ENCODE measurements at places on chromosomes 16 and 17.
A peak's percentile ranks its signal among the peaks of the same experiment; 100 is the strongest.

DNA sequence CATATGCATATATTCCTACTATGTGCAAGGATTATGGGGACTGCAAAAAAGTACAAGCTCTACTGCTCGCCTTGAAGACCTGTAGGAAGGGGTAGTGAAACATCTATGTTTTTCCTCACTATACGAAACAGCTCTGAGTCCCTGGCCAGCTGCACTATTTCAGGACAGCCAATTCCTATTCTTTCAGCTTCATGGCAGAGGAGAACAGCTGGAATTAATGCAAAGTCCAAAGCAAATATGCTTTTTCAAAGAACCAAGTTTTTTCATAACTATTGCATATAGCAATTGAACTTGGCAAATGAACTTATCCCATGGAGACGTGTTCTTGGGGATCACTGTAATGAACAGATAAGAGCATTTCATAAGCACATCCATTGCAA, 122.3 kb downstream of the SPACA3 start:
- H3K36me3 ChIP-seq: no peaks in the 10 kb centered on the region
- H3K27ac ChIP-seq: no peak overlapping the region
- no peak for DNase-seq
- peaks cover 4% of the 10 kb centered on the region for H3K27me3 ChIP-seq

DNA sequence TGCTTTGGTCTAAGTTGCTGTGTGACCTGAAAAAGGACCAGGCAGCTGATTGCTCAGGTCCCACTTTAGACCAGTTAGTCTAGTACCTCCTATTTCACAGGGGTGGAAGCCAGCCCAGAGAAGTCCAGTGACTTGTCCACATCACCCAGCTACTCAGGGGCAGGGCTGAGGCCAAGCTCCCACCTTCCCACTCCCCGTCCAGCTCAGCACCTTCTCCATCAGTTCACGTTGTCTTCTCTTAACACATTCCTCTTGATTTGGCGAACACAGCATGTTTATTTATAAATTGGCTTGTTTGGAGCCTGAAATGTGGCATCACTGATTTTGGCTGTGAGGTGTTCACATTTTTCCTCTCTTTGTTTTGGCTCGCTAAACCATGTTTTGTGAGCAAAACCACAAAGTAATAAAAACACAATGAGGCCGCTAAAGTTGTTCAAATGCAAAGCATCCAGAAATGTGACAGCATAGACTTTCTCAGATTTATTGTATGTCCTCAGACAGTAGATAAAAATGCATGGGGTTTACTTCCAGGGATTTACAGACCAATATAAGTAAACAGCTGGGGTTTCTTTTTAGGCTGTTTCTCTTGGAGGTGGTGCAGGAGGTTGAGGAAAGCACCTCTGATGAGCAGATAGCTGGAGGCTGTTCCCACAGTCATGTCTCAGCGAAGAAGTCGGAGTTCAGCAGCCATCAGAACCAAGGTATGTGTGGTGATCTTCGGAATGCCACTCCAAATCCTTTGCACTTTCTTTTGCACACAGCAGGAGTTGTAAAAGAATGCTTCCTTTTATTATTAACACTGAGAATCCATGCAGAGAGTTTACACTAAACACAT, 88.4 kb downstream of the PLXDC1 start:
- H3K4me3 ChIP-seq: no peak overlapping the region
- DNase-seq: no peak
- H3K4me1 ChIP-seq: peaks cover 35% of the 10 kb centered on the region
- peaks cover 25% of the 10 kb centered on the region for H3K27me3 ChIP-seq
- H3K36me3 ChIP-seq: no peaks in the 10 kb centered on the region
- H3K27ac ChIP-seq: no peak overlapping the region

DNA sequence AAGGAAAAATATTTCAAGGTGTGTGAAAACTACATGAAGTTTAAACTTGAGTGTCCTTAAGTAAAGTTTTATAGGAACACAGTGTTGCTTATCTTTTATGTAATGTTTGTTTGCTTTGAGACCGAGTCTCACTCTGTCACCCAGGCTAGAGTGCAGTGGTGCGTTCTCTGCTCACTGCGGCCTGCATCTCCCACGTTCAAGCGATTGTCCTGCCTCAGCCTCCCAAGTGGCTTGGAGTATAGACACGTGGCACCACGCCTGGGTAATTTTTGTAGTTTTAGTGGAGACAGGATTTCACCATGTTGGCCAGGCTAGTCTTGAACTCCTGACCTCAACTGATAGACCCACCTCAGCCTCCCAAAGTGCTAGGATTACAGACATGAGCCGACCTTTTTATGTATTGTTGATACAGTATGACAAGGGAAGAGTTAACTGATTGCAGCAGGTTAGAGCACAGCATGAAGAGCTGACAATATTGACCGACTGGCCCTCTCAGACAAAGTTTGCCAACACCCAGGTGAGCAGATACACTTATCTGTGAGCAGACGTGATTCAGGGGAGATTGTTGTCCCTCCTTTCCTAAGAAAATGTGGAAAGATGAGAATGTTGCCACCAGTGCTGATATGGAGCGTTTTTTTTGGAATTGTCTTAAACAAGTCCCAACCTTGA, 373.7 kb downstream of the WWOX start:
- peaks cover 26% of the 10 kb centered on the region for H3K4me1 ChIP-seq
- no peak for DNase-seq
- H3K27ac ChIP-seq: peak overlapping the region; percentile 53
- H3K36me3 ChIP-seq: peaks cover 13% of the 10 kb centered on the region

DNA sequence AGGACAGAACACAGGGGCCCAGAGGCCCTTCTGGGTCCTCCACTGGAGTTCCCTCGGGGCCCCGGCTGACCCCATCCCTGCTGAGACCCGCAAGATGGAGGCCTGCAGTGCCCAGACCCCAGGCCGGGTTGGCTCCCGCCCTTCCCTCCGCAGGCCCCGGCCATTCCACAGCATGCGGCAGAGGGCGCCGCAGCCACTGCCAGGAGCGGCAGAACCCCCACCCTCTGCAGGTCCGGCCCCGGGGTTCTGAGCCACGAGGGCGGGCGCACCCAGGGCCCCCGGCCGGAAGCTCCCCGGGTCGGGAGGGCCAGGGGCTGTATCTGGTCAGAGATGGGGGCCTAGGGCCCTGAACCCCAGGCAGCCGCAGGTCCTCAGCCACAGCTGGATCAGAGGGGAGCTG, 2.4 kb upstream of the PERCC1 start:
- no peak overlapping the region for H3K4me3 ChIP-seq
- no peaks in the 10 kb centered on the region for H3K36me3 ChIP-seq
- H3K27ac ChIP-seq: no peak overlapping the region

- H3K4me1 ChIP-seq: peaks cover 84% of the 10 kb centered on the region
- H3K27me3 ChIP-seq: no peaks in the 10 kb centered on the region
- peak overlapping the region; percentile 58 for H3K27ac ChIP-seq
Measured at GRCh38 chr16:87960296-87960695, 9.1 kb downstream of the BANP start.

GRCh38 chr16:86567701-86568581, 1.3 kb downstream of the FOXC2 start:
- peak; percentile 64 for DNase-seq
- H3K36me3 ChIP-seq: peaks cover 36% of the 10 kb centered on the region
- H3K4me3 ChIP-seq: peak overlapping the region; percentile 95
- peak overlapping the region; percentile 97 for H3K27ac ChIP-seq
- peaks cover 60% of the 10 kb centered on the region for H3K4me1 ChIP-seq

- peaks cover 13% of the 10 kb centered on the region for H3K36me3 ChIP-seq
- DNase-seq: no peak
- H3K4me3 ChIP-seq: no peak overlapping the region
- H3K4me1 ChIP-seq: peaks cover 6% of the 10 kb centered on the region
- H3K27ac ChIP-seq: no peak overlapping the region
Measured at GRCh38 chr16:2079991-2080390, 32.2 kb downstream of the TSC2 start.

- no peak overlapping the region for H3K4me3 ChIP-seq
- no peak overlapping the region for H3K27ac ChIP-seq
- no peak for DNase-seq
Measured at GRCh38 chr17:78266231-78266631, 34.8 kb downstream of the TMEM235 start.

GRCh38 chr17:81428948-81429774, 33.9 kb downstream of the BAHCC1 start:
- DNase-seq: no peak
- no peaks in the 10 kb centered on the region for H3K27me3 ChIP-seq
- no peaks in the 10 kb centered on the region for H3K36me3 ChIP-seq
- no peak overlapping the region for H3K27ac ChIP-seq

DNA sequence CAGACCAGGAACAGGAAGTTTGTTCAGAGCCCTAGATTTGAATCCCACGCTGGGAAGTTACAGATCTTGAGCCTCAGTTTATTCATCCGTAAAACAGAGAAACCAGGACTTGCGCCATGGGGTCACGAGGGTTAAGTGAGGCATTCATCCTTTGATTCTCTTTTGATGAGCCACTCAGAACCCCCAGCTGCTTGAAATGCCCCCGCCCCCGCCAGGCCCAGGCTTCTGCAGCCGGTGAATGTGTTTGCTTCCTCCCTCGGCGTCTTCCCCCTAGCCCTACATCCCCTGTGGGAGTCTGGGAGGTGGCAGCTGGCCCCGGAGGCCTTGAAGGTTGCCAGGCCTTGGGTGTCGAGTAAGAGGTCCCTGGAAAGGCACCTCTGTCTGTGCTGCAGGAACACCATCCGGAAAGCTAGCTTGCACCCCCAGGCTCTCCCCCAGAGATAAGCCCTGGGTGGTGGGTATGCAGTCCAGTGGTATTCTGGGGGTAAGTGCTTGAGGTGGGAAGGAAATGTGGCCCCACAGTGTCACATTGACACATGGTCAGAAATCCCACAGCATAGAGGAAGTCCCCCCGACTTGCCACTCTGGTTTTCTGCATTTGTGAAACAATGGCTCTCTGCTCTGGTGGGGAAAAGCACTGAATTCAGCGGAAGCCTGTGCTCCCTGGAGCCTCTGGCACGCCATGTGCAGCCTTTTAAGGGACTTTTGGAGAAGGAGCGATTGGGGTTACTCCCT, 14.9 kb downstream of the IRF8 start:
- H3K4me1 ChIP-seq: peaks cover 24% of the 10 kb centered on the region
- no peak overlapping the region for H3K4me3 ChIP-seq
- H3K36me3 ChIP-seq: no peaks in the 10 kb centered on the region
- no peak for DNase-seq
- peaks cover 11% of the 10 kb centered on the region for H3K27me3 ChIP-seq

DNA sequence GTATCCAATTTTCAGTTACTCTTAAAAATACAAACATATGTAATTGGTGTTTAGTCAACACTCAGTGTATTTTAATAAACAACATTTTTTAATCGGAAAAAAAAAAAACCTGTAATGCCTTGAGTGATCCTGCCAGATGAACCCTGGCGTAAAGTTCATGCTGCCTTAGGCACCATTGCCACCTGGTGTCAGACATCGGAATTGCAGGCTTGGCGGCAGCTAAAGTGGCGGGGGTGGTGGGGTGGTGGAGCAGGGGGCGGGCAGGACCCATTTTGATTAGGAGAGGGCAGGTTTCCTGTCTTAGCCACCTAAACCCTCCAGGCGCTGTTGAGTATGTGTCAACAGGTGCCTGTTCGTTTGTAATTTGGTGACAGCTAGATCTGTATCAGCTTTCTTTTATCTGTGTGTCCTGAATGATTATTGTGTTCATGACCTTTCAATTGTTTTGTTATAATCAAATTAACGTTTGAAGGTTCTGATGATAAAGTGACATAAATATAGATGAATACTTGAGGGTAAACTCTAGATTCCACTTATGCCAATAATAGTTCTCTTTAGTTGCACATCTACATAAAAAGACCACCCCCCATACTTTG, 588.7 kb downstream of the CDH13 start:
- DNase-seq: peak; percentile 82
- H3K4me3 ChIP-seq: no peak overlapping the region
- peaks cover 8% of the 10 kb centered on the region for H3K27me3 ChIP-seq
- no peaks in the 10 kb centered on the region for H3K36me3 ChIP-seq
- H3K4me1 ChIP-seq: peaks cover 9% of the 10 kb centered on the region
- no peak overlapping the region for H3K27ac ChIP-seq

DNA sequence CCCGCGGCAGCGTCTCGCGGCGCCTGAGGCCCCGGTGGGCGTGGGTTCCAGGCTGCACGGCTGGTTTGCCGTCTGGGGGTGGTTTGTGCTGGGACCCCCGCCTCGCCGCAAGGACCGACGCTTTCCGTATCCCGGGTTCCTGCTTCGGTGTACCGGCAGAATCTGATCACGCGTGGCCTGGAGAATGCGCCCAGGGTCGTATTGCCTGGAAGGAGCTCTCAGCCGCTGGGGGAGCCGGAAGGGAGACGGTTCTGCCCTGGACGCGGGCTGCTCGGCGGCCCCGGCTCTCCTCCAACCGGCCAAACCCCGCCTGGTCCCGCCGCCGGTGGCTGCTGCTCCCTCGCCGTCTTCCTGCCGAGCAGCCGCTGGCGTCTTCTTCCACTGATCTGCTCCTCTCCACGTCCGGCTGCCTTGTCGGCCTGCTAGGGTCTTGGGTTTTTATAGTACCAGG, 39.8 kb downstream of the ZNF778 start:
- H3K27me3 ChIP-seq: peaks cover 60% of the 10 kb centered on the region
- H3K36me3 ChIP-seq: peaks cover 16% of the 10 kb centered on the region
- no peak overlapping the region for H3K27ac ChIP-seq

DNA sequence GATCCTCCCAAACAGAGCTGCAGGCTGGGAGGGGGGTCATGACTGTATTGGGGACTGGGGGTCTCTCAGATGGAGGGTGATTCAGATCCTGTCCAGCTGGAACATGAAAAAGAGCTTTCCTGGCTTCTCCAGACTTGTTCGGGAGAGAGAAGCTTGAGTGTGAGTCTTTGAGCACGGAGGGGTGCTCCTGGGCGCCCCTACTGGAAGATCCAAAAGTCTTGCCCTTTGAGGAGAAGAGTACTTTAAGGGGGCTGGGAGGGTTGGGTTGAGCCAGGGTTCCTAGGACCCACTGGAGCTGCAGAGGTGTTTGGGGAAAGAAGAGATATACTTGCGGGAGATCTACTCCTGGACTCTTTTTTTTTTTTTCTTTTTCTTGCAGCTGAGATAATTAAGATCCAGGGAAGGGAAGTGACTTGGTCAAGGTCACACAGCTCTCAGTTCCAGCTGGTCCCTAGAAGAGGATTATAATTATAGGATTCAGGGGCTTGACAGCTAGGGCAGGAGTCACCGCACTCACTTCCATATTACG, 8.4 kb downstream of the RARA start:
- peaks cover 14% of the 10 kb centered on the region for H3K27me3 ChIP-seq
- no peaks in the 10 kb centered on the region for H3K36me3 ChIP-seq
- peaks cover 53% of the 10 kb centered on the region for H3K4me1 ChIP-seq
- DNase-seq: peak; percentile 58
- H3K4me3 ChIP-seq: peak overlapping the region; percentile 92

DNA sequence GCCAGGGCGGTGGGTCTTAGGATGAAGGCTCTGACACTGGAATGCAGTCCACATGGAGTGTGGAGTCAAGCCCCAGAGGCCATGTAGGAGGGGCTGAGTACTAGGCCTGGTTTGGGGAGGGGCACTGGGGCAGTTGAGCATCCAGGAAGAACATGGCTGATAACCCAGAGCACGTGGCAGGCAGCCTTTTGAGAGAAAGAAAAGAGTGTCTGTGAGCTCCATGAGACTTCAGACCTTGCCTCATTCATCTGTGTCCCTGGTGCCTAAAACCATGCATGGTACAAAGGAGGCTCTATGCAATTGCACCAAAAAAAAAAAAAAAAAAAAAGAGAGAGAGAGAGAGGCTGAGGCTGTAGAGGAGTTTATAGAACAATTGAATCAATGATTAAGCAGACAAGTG, 14.6 kb downstream of the SLC46A1 start:
- peaks cover 20% of the 10 kb centered on the region for H3K27me3 ChIP-seq
- H3K27ac ChIP-seq: no peak overlapping the region
- peaks cover 18% of the 10 kb centered on the region for H3K4me1 ChIP-seq
- H3K36me3 ChIP-seq: peaks cover 24% of the 10 kb centered on the region

- no peak overlapping the region for H3K4me3 ChIP-seq
- H3K27ac ChIP-seq: no peak overlapping the region
- H3K27me3 ChIP-seq: peaks cover 22% of the 10 kb centered on the region
- no peak for DNase-seq
- H3K4me1 ChIP-seq: peaks cover 47% of the 10 kb centered on the region
- no peaks in the 10 kb centered on the region for H3K36me3 ChIP-seq
Measured at GRCh38 chr17:73782231-73782630, 138.0 kb upstream of the SDK2 start.

- no peak overlapping the region for H3K4me3 ChIP-seq
- no peak overlapping the region for H3K27ac ChIP-seq
- H3K27me3 ChIP-seq: no peaks in the 10 kb centered on the region
Measured at GRCh38 chr17:2271985-2272702, 31.4 kb downstream of the SMG6 start.

Data from nephron progenitor cell (in vitro differentiated cells).